Renal pelvis (tissue), 12 donors: ENCODE measurements at places on chromosomes 1 and 21.

DNA sequence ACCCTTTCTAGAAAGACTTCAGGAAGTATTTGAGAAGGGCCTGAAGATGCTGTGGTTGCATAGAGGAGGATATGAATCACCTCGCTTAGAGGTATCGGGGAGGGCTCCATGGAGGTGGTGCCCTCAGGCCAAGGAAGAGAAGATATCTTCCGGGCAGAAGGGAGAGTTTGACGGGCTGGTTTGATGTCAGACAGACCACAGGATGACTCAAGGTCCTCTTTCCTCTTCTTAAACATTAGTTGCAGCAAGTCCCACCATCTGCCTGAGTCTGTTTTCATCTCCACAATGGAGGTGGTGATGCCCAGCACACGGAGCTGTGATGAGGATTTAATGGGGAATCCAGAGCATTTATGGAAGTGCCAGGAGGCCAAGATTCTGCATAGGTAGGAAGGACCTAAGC is 25.1 kb upstream of the RUNX3 start:
- no peak for DNase-seq

DNA sequence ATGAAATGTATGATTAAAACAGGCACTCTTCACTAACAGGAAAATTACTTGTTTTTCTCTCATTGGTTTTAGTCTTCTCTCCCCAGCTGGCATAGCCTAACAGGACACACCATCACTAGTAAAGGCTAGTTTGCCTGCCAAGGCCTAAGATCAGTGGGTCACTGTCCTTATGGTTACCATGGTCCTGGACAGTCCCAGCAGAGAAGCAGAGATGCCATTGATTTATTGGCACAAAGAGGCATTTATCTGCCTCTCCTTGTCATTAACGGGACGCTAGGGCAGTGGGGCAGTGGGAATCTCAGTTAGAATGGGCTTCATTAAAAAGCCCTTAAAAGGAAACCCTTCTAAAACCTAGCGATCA is 13.9 kb downstream of the CD247 start:
- DNase-seq = no peak

- DNase-seq = no peak
Measured at GRCh38 chr1:204065174-204065985, 7.5 kb upstream of the SOX13 start.

- peak; percentile 57 for DNase-seq
Measured at GRCh38 chr1:81498471-81499462, 302.0 kb upstream of the ADGRL2 start.

DNA sequence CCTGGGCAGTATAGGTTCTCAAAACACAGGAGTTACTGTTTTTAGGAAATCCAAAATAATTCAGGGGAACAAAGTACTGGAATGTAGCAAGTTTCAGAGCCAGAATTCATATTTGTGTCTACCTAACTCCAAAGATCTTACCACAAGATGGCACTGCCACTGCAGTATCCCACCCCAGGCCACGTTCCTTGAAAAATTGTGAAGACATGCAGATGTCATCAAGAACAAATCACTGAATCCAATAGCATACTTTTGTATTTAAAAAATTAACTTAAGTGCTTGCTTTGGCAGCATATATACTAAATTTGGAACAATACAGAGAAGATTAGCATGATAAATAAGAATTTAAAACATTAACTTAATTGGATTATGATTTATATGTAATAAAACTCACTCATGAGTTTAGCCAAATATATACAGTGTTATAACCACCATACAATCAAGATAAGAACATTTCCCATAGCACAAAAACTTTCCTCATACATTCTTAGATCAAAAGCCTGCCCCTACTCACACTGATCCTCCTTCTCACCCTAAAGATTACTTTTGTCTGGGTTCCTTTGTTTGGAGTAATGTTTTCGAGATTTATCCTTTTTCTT is 209.9 kb downstream of the FAF1 start:
- no peak for DNase-seq

GRCh38 chr21:43694437-43695079 is 24.4 kb upstream of the PDXK start:
- no peak for DNase-seq
